ENCODE measurements at places on chromosomes 7 and 10. TPM values are rescaled to one million over a fixed set of nuclear protein-coding genes. Genes with fewer than 3 reads are reported as not detected.

Gene IQUB
- total RNA-seq = 0.74 TPM

GRCh38 chr7:70776627-70777101 is 355.3 kb upstream of the GALNT17 start:
- no peak for DNase-seq

Gene AOC1
- 0.17 TPM for total RNA-seq

GRCh38 chr10:64731016-64731415 is 1209.8 kb downstream of the REEP3 start:
- no peak for DNase-seq

DNA sequence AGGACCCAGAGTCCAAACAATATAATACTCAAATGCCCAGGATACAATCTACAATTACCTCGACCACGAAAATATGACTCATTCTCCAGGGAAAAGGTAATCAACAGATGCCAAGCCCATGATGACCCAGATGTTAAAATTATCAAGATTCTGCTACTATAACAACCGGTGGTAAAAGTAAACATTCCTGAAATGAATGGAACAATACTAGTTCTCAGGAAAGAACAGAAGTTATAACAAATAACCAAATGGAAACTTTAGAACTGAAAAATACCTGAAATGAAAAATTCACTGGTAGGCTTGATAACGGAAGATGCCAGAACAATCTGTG is 34.1 kb upstream of the GUSB start:
- DNase-seq = peak; percentile 85
